ENCODE measurements at places on chromosomes 5 and 9.

GRCh38 chr9:91393826-91394225 lies 29.8 kb downstream of the NFIL3 start:
- DNase-seq, result no peak

- no peak for DNase-seq
Observed at GRCh38 chr5:173814053-173814452, 74.1 kb upstream of the CPEB4 start.

DNA sequence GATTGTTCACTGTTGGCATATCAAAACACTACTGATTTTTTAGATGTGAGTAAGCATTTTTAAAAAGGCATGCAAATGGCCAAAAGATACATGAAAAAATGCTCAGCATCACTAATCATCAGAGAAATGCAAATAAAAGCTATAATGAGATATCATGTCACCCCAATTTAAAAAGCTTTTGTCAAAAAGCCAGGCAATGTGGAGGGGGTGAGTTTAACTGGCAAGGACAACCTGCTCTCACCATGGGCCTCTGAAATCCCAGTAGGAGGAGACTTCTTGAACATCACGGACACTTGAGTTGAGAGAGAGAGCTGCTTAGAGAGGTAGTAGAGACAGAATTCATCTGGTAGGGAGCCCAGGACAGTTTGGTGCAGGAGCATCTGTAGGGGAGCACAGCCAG lies 347.1 kb upstream of the MPDZ start:
- no peak for DNase-seq

DNA sequence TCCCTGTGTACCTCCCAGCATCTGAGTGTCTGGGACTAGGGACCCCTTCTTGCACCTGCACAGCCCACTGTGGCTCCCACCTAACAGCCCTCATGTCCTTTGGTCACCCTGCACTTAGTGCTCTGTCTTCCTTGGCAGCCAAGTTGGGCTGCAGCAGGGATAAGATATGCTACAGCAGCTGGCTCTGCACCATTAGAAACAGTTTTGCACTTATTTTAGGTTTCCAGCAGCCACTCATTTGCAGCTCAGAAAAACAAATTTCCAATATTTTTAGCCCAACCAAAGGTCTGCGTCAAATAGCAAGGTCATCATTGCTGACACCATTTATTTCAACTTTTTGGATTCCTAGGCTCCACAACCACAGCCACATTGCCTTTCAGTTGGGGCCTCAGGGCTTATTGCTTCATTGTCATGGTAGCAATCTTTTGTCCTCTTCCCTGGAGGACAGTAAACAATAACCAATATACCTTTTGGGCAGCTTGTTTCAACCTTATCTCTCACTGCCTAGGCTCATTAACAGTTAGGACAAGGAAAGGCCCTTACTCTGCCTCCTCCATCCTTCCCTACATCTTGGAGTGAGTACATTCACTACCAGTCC lies 263.9 kb downstream of the COX7C start:
- no peak for DNase-seq

GRCh38 chr5:21919414-21920022 lies 933.6 kb downstream of the CDH12 start:
- DNase-seq, result no peak

All from stimulated activated CD8-positive, alpha-beta memory T cell treated with anti-CD3 and anti-CD28 coated beads, Interleukin-7, amount 100 ng/mL, for 48 hours (primary cell).